Stimulated activated CD8-positive, alpha-beta memory T cell treated with anti-CD3 and anti-CD28 coated beads, Interleukin-4, amount 100 ng/mL, for 1 hour (primary cell): ENCODE measurements at places on chromosomes 4 and X.

GRCh38 chr4:8260656-8261111 is 8.9 kb upstream of the HTRA3 start:
- DNase-seq = no peak

DNA sequence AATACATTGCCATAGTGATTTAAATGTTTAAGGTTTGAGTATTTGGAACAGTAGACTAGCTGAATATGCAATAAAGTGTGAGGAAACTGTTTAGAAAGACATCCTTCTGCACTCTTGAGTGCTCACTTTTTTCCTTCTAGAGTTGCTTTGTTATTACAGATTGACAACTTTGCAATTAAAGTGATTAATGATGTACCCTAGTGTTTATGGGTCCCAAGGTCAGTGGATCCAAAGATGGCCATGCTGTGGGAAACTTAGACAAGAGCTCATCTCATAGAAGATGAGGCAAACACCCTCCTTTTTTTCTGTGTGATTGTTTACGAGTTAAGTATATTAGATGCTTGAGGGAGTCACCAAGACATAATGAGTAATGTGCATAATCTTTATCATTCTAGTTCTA is 118.8 kb downstream of the PDLIM5 start:
- no peak for DNase-seq

GRCh38 chr4:133148690-133149363 is at the start of gene PCDH10:
PCDH10 (plus strand) TSS chr4:133149294; CDS start chr4:133150141, 847 bp downstream.
- no peak for DNase-seq

DNA sequence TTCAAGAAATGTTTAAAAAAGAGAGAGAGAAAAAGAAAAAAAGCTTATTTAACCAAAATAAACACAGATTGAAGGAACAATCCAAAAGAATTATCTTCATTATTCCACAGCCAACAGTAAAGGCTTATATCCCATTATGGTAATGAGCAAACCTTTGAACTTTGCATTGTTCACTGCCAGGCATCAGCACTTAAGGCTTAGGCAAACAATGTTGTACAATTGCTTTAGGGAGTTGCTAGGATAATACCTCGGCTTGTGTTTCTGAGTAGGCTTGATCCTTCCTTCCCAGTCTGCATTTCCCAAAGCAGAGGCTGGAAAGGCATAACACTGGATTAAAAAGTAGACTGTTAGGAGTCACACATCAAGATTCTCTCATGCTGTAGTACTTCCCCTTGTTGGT is 352.7 kb upstream of the IGFBP7 start:
- DNase-seq = no peak

DNA sequence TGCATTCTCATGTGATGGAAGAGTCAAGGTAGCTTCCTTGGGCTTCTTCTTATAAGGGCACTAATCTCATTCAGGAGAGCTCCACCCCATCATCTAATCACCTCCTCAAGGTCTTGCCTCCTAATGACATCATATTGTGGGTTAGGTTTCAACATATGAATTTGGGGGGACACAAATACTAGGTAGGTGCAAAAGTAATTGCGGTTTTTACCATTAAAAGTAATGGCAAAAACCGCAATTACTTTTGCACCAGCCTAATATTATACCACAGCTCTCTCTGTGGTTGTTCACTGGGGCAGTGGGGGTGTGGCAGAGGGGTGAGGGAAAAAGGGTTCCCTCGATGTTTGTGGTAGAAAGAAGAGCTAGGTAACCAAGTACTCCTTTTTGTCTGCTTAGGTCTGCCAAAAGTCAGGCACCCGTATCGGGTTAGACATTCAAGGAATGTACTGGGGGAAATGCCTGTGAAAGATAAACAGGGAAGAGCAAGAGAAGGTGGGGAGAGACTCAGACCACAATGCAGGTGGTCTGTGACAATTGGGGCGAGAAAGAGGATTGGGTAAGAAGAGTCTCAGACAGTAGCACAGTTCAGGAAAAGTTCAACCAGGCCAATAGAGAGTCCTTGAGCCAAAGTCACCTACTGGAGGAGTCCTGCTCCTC is 78.9 kb upstream of the MTM1 start:
- DNase-seq = no peak

GRCh38 chr4:118712872-118713271 is 27.7 kb downstream of the METTL14 start:
- no peak for DNase-seq

GRCh38 chrX:34884817-34885216 is 57.8 kb upstream of the FAM47B start:
- DNase-seq = no peak

- DNase-seq = no peak
These were observed 58.7 kb upstream of the GPM6B start for GRCh38 chrX:13875572-13875971.

- DNase-seq = no peak
These were observed 60.8 kb downstream of the REPS2 start for GRCh38 chrX:17007134-17007768.
